ENCODE measurements at places on chromosomes 16 and 17.

- H3K27me3 ChIP-seq = peaks cover 2% of the 10 kb centered on the region
- peak; percentile 82 for DNase-seq
- peak overlapping the region; percentile 67 for H3K27ac ChIP-seq
- H3K4me1 ChIP-seq = peaks cover 26% of the 10 kb centered on the region
- H3K4me3 ChIP-seq = no peak overlapping the region
Measured at GRCh38 chr16:55297910-55298479, 26.0 kb upstream of the IRX6 start.

DNA sequence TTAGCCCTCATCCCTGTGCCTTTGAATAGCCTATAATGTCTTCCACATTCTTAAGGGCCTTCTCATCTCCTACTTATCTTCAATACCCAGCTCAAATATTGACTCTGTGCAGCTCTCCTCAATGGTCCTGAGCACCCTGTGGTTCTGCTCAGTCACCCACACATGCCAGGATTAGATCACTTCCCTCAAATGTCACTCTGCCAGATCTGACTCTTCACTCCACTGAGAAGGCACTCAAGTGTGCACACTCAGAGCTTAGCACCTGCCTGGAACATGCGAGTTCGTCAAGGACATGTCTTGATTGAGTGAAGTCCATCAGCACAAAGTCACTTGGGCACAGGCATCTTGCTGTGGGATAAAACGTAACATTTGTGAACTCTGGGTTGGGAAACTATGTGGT, 404.8 kb downstream of the CDH13 start:
- no peak overlapping the region for H3K27ac ChIP-seq
- H3K4me3 ChIP-seq = no peak overlapping the region
- no peak for DNase-seq
- no peaks in the 10 kb centered on the region for H3K27me3 ChIP-seq

GRCh38 chr17:20975566-20975965, 67.2 kb downstream of the USP22 start:
- H3K36me3 ChIP-seq = no peaks in the 10 kb centered on the region
- H3K27ac ChIP-seq = no peak overlapping the region
- DNase-seq = no peak
- no peaks in the 10 kb centered on the region for H3K4me1 ChIP-seq

- no peak overlapping the region for H3K4me3 ChIP-seq
- DNase-seq = no peak
- H3K27ac ChIP-seq = no peak overlapping the region
Measured at GRCh38 chr17:72642720-72643119, 449.8 kb downstream of the SLC39A11 start.

DNA sequence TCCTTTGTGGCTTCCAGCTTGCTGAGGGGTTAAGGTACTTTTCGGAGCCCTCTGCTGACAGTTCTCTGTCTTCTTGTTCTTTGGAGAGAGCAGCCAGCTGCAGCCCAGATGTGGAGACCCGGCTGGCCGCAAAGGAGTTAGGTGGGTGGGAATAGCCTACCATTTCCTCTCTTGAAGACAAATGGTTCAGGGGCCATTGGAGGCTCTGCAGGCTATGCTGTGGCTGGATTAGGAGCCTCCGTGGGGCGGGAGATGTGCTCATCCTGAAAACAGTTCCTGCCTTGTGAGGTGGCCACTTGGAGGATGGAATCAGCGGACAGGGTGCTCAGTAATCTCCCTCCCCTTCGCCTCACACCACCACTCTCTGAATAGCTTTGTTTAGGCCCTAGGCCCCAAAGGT, 30.3 kb downstream of the MEOX1 start:
- no peak overlapping the region for H3K27ac ChIP-seq
- DNase-seq = no peak
- peaks cover 23% of the 10 kb centered on the region for H3K27me3 ChIP-seq
- H3K4me3 ChIP-seq = no peak overlapping the region
- peaks cover 3% of the 10 kb centered on the region for H3K4me1 ChIP-seq

Measured in osteoblast (primary cell).